WERI-Rb-1 (cell line): ENCODE measurements at places on chromosomes 12 and 14.
A peak's percentile ranks its signal among the peaks of the same experiment; 100 is the strongest.

- no peak for DNase-seq
Measured at GRCh38 chr14:54123841-54124240, 167.2 kb upstream of the BMP4 start.

GRCh38 chr14:33432407-33433023, 493.8 kb downstream of the NPAS3 start:
- peak; percentile 41 for DNase-seq

- no peak for DNase-seq
Measured at GRCh38 chr12:91492648-91493047, 310.0 kb upstream of the DCN start.

DNA sequence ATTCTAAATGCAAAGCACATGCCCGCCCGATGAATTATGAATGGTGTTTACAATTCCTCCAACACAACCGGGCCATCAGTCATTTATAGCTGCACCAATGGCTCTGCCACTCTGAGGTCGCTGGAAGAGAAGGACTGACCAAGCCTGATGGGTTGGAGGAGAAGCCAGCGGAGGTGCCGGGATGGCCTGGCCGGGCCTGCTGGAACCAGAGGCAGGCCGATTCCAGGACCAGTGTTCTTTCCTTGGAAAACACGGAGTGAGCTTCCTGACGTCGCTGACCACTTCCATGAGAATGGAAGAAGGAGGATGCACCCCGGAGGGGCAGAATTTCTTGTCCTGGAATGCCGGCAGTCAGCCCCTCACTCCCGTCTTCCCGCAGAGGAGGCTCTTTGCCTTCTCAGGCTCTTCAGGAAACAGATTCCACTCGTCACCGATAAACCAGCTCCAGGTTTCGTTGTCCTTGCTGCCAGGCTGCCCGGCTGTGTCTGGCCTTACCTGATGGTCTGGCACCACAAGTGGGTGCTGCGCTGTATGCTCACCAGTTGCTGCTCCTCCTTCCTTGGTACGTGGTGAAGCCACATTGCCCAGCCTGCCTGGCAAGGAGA, 358.5 kb upstream of the SFSWAP start:
- no peak for DNase-seq

DNA sequence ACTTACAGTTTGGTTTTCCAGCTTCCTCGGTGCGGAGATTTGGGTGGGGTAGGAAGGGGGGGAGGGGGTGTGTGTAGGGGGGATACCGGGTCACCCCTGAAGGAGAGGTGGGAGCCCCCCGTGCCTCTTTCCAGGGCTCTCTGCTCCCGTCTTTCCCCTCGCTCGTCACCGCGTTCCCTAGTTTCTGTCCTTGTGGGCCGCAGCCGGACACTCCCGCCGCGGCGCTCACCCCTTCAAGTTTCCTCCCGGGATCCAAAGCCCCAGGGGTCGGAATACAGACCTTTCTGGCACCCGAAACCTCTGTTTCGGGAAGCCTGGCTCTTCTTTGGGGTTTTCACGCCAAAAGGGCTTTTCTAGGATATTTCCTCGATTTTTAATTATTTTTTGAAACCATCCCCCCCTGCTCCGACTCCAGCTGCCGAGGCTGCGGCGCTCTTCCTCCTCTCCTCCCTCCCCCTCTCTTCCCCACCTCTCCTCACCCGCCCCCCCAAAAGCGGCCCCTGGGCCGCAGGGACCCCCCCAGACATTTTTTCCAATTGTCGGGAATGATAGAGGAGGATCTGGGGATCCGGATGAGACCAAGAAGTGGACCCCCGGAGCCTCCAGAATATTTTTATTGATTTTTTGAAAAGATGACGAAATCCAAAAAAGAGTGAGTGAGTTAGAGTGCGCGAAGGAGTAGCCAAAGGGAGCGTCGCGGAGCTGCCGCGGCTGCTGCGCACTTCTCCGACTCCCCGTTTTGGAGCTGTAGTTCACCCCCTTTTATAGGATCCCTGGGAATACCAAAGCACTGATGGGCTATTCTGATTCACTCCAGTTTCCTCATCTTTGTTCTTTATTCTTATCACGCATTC, 1.7 kb downstream of the CCND2 start:
- DNase-seq = no peak

DNA sequence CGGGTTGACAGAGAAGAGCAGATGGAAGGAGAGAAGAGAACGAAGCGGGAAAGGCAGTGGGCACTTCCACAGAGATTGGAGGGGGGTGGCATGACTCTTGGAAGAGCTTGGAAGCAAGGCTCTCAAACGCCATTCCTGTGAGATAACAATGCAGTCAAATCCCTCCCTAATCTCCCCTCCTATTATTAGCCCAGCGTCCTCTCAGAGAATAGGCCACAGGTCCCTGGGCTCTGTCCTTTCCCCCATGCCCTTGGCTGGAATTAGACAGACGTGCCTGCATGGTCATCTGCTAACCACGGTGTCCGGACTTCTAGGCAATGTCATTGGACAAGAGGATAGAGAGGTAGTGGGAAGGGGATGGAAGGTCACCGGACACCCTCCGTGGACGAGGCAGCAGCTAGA, 8.0 kb upstream of the MYH7 start:
- DNase-seq = peak; percentile 69
